A549 (cell line): ENCODE measurements at places on chromosomes 7 and 10.

DNA sequence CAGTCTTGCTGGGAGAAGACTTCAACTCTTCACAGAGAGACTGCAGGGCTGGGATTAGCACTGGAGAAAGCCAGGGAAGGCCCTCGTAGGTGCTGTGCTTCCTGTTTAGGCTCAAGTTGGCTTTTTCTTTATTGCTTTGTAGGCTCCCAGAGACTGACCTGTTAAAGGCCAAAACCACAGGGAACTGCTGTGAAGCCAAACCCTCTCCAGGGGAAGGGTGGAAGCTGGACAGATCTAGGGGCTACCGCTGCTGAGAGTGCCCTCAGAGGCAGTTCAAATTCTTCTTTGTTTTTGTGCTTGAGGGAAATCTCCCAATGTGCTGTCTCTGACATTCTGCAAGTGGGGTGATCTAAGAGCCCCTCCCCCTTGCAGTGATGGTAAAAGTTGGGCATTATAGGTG is 198.4 kb downstream of the CNTNAP2 start:
- no peak for DNase-seq

- no peak for DNase-seq
Observed at GRCh38 chr7:78690174-78690573, 763.3 kb downstream of the MAGI2 start.

- DNase-seq, result no peak
Observed at GRCh38 chr10:53458007-53458406, 685.4 kb upstream of the MBL2 start.

GRCh38 chr7:114976666-114977065 is 54.8 kb downstream of the MDFIC start:
- no peak for DNase-seq

- DNase-seq, result no peak
Observed at GRCh38 chr7:90303241-90303640, 17.9 kb downstream of the FAM237B start.

GRCh38 chr10:71145352-71145945 is 66.9 kb upstream of the UNC5B start:
- DNase-seq, result no peak

DNA sequence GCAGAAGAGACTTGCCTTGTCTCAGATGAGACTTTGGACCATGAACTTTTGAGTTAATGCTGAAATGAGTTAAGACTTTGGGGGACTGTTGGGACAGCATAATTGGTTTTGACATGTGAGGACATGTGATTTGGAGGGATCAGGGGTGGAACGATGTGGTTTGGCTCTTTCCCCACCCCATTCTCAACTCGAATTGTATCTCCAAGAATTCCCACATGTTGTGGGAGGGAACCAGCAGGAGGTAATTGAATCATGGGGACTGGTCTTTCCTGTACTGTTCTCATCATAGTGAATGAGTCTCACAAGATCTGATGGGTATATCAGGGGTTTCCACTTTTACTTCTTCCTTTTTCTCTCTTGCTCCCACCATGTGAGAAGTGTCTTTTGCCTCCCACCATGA is 229.7 kb upstream of the KCND2 start:
- no peak for DNase-seq

GRCh38 chr7:115088893-115089292 is 167.0 kb downstream of the MDFIC start:
- no peak for DNase-seq

- DNase-seq, result no peak
Observed at GRCh38 chr10:86827639-86828038, 71.2 kb downstream of the BMPR1A start.

- DNase-seq, result no peak
Observed at GRCh38 chr10:28959850-28960501, 282.7 kb downstream of the BAMBI start.

GRCh38 chr7:152871005-152871677 is 111.6 kb downstream of the ACTR3B start:
- no peak for DNase-seq

- no peak for DNase-seq
Observed at GRCh38 chr10:95767884-95768556, 12.1 kb downstream of the ENTPD1 start.

- no peak for DNase-seq
Observed at GRCh38 chr10:15068802-15069201, 19.8 kb downstream of the ACBD7 start.

DNA sequence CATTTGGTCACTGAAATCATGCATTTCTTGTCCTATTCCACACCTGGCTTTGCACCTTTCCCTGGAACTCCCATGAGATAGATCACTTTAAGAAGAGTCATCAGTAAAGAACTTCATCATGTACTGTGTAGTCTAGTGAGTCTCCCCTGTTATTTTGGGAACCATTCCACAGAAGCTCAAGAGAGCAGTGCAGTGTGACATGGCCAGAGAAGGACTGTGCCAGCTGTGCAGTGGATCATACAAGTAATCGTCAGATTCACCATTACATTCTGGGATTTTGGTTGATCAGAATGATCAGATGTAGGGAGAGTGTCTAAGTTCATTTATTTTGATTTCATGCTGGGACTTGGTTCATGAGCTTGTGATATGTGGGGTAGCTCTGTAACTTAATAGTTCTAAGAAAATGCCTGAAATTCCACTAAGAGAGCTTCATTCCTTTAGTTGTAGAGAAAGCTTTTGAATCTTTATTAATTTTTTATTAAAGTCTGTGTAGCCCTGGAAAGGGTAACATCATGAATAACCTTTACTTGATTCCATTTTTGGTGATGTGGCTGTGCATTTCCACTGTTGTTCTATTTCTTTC is 166.8 kb downstream of the SUGCT start:
- DNase-seq, result no peak

GRCh38 chr10:71536332-71536731 is 139.6 kb downstream of the CDH23 start:
- DNase-seq, result no peak

GRCh38 chr7:52747817-52748216 is 287.6 kb upstream of the POM121L12 start:
- no peak for DNase-seq

GRCh38 chr7:4100148-4100547 is 581.9 kb upstream of the FOXK1 start:
- DNase-seq, result no peak

DNA sequence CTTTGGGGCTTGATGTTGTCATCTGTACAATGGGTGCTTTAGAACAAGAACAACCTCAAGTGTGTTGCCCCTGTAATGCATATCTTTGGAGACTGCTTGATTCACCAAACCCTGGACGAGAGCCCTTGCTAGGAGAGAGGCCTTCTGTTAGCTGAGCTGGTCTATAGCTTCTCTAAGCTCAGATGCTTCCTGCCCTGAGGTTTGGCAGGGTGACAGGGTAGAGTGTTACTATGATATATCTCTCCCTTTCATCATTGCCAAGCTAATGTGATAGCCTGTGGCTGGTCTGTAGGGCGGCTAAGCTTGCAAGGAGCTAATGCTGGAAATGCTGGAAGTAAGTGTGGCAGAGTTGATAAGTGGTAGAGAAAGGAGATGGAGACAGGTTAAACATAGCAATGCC is 364.1 kb downstream of the RPS24 start:
- DNase-seq, result no peak

GRCh38 chr10:52232561-52233350 is 81.3 kb upstream of the DKK1 start:
- peak; percentile 7 for DNase-seq

DNA sequence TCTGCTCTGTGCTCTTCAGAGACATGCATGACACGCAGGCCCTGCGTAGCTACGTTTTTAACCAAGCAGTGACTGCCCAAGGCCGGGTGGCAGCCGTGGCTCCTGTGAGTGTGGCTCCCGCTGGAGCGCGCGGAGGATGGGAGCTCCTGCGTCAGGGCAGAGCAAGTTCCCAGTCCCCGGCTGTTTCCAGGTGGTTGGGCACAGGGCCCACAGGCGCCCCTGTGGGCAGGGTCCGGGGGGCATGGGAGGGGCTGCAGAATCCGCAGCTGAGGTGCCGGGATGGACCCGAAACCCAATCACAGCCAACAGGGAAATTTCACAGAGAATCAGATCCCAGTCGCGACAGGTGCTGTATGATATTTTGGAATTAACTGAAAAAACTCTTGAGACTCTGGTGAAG is 9.8 kb downstream of the NKX6-2 start:
- DNase-seq, result no peak

DNA sequence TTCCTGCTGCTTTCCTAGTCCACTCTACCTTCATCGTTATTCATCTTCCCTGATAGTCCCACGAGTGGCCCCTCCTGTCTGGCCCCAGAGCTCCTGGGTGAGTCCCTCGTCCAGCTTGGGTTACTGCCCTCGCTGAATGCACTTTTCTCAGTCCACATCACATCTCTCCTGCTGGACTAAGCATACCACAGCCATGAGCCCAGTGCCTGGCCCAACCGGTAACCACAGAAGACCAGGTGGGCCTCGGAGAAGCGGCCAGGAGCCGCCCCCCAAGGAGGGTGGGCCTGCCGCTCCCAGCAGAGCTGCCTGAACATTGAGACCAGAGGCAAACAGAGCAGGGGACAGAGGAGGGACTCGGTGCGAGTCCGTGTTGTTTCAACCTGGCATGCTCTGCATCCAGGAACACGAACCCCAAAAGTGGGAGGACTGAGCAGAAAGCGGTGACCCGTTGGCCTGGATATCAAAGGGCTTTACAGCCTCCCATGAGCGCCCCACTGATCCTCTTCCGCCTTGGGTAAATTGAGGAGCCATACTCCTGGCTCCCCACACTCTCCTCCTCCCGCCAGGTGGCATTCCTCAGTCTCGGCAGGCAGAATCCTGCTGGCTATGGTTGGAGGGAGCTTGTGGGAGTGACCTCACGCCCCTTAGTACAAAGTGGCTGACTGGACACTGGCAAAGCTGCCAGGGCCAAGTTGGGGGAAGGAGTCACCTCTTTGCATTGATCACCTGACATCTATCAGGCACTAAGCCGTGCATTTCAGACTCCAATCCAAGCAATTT is 13.3 kb downstream of the TMEM72 start:
- DNase-seq, result no peak

GRCh38 chr10:126839094-126839761 is 66.0 kb upstream of the DOCK1 start:
- DNase-seq, result no peak

DNA sequence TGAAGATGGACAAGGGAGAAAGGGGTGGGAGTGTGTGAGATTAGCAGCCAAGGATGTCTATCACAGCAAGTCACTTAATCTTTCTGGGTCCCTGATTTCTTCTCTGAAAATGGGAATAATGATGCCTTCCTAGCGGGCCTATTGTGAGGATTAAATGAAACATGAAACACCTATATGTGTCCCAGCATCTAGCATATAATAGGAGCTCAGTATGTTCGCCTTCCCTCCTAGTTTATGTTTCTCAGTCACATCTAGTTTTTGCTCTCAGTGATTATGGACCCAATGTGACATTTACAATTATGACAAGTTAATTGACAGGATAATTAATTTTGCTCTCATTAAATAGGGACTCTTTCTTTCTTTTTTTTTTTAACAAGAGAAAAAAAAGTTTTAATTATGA is 252.9 kb downstream of the SNX13 start:
- no peak for DNase-seq

GRCh38 chr10:71727105-71727737 is 7.6 kb upstream of the C10orf105 start:
- DNase-seq, result no peak

GRCh38 chr10:18797286-18797685 is 138.1 kb downstream of the ARL5B start:
- no peak for DNase-seq

DNA sequence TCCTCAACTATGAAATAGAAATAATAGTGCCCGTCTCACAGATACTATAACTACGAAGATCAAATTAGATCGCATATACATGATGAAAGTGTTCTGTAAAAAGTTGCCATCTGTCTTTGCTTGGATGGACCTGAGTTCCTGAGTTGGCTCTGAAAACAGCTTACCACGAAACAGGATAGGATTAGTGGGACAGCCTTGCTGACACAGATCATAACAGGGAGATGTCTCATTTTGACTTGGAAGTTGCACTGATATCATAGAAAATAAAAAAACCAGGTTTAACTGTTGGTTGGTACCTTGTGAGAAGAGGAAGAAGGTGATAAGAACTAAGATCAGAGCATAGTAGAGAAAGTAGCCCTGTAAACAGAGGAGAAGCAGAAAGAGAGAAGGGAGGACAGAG is 79.3 kb upstream of the AGBL3 start:
- DNase-seq, result no peak

GRCh38 chr7:92827464-92828120 is 8.8 kb downstream of the CDK6 start:
- no peak for DNase-seq

DNA sequence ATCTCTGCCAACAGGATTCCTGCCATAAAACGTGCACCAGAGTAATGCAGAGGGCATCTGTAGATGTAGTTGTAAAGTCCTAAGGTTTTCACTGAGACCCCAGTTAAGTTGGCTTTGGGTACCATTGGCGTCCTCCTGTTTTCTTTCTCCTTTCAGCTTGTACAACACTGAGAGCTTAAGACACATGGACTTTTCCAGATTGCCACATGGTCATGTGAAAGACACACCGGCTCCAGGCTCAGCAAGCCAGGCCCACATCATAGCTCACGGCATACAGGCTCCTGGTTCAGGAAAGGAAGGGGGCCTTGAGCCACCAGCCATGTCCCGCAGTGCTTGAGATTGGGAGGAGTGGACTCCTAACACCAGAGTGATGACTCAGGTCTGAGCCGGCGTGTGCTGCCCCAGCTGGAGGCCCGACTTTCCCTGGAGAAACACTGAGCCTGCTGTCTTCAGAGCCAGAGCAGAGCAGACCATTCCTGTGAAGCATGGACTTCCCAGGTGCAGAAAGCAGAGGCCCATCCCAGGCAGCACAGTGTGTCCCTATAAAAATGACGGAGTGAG is 252.7 kb downstream of the PRPF18 start:
- DNase-seq, result no peak

DNA sequence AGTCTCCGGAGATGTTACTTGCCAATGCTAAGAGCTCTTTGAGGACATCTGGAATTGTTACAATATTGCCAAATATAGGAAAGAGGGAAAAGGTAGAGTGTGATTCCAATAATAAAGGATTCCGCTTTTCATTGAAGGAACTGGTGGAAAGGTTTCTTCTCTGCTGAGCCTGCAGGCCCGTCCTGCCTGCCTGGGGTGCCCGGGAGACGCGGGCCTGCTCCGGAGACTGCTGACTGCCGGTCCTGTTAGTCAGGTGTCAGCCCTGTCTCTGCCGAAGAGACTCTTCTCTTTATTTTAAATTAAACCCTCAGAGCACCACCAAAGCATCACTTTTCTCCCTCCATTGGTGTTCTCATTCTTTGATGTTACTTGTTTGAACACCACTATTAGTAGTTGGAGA is 2.2 kb downstream of the EGFR start:
- DNase-seq, result no peak

DNA sequence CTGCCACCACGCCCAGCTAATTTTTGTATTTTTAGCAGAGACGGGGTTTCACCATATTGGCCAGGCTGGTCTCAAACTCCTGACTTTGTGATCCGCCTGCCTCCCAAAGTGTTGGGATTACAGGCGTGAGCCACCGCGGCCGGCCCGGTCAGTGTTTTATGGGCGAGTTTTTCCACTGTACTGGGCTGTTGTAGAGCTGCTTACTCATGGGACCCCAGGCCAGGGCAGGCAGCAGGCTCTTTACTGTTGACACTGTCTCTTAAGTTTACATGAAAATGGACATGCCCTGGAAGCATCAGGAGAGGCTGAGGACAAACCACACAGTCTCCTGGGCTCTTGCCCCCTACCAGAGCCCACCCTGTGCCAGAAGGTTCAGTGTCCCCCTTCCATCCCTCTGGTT is 11.2 kb downstream of the NACAD start:
- DNase-seq, result no peak
